A549 treated with CORT108297 at 1 μM for 4 hours (cell line): ENCODE measurements at places on chromosomes 13 and 19. TPM values are rescaled to one million over a fixed set of nuclear protein-coding genes. Genes with fewer than 3 reads are reported as not detected.

RUBCNL gene
- total RNA-seq, result 0.06 to 0.37 TPM (median 0.06 TPM) in 5 replicates

KCNRG gene
- 0.29 to 0.78 TPM (median 0.52 TPM) in 5 replicates for total RNA-seq

DLEU7 gene
- total RNA-seq, result not detected in 5 replicates

FAM216B gene
- total RNA-seq, result not detected in 5 replicates

GRIK5 gene
- 0.38 to 0.72 TPM (median 0.58 TPM) in 5 replicates for total RNA-seq

GRK1 gene
- not detected in 5 replicates for total RNA-seq

TMEM205 gene
- 97.0 to 136 TPM (median 116 TPM) in 5 replicates for total RNA-seq

ZNF728 gene
- not detected in 5 replicates for total RNA-seq

NKPD1 gene
- 0.09 to 0.21 TPM (median 0.10 TPM) in 5 replicates for total RNA-seq

GAPDHS gene
- total RNA-seq, result not detected in 5 replicates

OR10H1 gene
- not detected in 5 replicates for total RNA-seq

NALCN gene
- 3.1 to 5.2 TPM (median 4.8 TPM) in 5 replicates for total RNA-seq

LYPD5 gene
- total RNA-seq, result 0.16 to 0.31 TPM (median 0.17 TPM) in 5 replicates

FGF22 gene
- 0.22 to 1.2 TPM (median 0.76 TPM) in 5 replicates for total RNA-seq

MUC16 gene
- 0.02 to 0.07 TPM (median 0.05 TPM) in 5 replicates for total RNA-seq

NPAS1 gene
- 5.3 to 8.6 TPM (median 6.4 TPM) in 5 replicates for total RNA-seq

GFY gene
- total RNA-seq, result 0.14 to 0.27 TPM (median 0.18 TPM) in 5 replicates

JAK3 gene
- total RNA-seq, result 0.22 to 0.43 TPM (median 0.30 TPM) in 5 replicates

GADD45B gene
- total RNA-seq, result 46.4 to 60.8 TPM (median 52.8 TPM) in 5 replicates

UQCRFS1 gene
- 108 to 129 TPM (median 129 TPM) in 5 replicates for total RNA-seq

IGFL3 gene
- total RNA-seq, result 0.20 to 0.45 TPM (median 0.31 TPM) in 5 replicates

C1QTNF9B gene
- not detected in 5 replicates for total RNA-seq

MCOLN1 gene
- 9.7 to 13.4 TPM (median 12.8 TPM) in 5 replicates for total RNA-seq

GRIN2D gene
- total RNA-seq, result 6.3 to 11.3 TPM (median 10.6 TPM) in 5 replicates

DLL3 gene
- total RNA-seq, result 6.8 to 11.9 TPM (median 11.2 TPM) in 5 replicates
